SHP77 (cell line): ENCODE measurements at places on chromosomes 13 and 19.

DNA sequence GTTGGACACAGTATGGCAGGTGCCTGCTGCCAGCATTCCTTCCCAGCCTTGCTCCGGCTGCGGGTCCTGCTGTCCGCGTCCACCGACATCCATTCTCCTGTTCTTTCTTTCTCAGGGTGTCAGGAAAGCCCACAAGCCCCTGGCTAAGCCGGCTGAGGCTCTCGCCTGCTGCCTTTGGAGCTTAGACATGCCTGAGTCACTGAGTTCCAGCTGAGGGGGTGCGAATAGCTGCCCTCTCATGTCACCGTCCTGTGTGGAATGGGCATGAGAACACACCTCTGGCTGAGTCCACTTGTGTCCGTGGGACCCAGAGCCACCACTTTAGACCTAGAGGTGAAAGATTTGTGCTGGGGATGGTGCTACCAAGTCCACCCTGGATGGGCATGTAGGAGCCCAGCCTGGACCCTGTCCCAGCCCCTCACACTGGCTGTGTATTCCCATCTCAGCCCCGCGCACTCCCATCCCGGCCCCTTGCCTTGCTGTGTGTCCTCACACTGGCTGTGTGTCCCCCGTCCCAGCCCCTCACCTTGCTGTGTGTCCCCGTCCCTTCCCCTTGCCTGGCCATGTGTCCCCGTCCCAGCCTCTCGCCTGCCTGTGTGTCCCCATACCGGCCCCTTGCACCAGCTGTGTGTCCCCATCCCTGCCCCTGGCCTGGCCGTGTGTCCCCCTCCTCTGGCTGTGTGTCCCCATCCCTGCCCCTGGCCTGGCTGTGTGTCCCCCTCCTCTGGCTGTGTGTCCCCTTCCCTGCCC is 24.6 kb upstream of the IRS2 start:
- DNase-seq: no peak

- DNase-seq: no peak
Observed at GRCh38 chr19:38227287-38228004, 3.4 kb upstream of the DPF1 start.

DNA sequence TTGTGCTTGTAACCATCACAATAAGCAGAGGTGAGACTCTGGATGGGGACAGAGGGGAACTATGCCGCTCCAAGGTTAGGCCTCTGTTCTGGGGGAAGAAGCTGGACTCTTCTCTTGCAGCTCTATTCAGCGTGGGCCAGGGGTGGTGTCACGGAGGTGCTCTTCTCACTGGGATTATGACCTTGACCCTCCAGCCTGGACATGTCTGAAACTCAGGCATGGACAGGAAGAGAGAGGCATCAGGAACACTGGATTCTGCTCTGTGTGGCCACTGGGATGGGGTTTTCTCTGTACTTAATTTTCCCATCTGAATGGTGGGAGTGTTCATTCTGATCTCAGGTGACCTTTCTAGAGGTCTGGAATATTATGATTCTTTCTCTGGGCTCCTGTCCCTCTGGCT is 7.6 kb downstream of the MEGF8 start:
- DNase-seq: no peak

DNA sequence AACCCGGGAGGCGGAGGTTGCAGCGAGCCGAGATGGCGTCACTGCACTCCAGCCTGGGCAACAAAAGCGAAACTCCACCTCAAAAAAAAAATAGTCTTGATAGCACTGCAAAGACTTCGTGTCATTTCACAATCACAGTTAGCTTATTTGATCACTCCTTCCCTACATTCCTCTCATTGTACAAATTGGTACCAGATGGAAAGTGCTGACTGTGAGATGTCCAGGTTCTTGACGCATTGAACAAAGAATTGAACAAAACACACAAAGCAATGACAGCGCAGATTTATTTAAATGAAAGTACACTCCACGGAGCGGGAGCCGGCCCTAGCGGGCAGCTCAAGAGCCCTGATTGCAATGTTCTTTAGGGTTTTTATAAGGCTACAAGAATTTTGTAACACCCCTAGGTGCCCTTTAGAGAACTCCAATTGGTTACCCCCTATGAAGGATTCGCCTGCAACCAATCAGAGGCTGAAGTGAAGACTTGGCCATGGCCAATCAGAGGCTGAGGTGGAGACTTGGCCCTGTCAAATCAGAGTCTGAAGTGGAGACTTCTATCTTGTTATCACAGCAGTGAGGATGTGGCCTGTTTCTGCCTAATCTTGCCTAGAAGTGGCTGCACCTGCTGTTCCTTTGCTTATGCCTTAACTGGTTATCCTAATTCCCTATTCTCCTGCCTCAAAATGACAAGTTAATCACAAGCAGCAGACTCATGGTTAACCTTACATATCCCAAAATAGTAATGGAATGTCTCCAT is 16.7 kb downstream of the ZNF556 start:
- DNase-seq: no peak

GRCh38 chr13:112648966-112649690 is 40.7 kb upstream of the ATP11A start:
- DNase-seq: no peak

- peak; percentile 69 for DNase-seq
Observed at GRCh38 chr19:10644260-10645007, 9.7 kb upstream of the ILF3 start.

DNA sequence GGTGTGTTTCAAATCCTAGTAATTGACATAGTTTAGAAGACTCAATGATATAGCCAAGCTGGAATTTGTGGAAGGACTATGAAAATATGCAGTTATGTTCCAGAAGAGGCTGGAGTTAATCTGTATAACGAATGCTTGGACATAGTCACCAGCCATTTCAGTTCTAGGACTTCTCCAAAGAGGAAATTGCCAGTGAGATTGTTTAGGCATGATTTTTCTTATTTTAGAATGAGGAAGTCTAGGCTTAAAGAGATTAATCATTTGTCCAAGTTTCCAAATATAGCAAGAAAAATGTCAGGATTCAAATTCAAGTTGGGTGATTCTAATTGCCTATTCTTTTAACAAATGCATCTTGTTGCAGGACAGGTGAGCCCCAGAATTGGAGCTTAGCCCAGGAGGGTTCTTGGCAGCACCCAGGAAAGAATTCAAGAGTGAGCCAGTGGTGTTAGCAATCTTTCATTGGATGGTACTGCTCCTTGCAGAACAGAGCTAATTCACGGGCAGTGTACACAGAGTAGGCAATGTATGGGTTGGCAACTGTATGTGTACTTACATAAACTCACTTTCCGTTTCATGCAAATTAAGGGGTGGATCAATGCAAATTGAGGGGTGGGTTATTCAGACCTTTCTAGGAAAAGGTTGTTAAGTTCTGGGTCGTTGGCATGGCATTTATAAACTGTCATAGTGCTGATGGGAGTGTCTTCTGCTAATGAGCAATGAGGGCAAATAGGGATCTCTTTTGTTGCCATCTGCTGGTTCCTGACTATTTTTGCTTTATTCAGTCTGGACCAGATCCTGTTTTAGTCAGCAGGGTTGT is 763.1 kb upstream of the SLITRK1 start:
- DNase-seq: peak; percentile 6

DNA sequence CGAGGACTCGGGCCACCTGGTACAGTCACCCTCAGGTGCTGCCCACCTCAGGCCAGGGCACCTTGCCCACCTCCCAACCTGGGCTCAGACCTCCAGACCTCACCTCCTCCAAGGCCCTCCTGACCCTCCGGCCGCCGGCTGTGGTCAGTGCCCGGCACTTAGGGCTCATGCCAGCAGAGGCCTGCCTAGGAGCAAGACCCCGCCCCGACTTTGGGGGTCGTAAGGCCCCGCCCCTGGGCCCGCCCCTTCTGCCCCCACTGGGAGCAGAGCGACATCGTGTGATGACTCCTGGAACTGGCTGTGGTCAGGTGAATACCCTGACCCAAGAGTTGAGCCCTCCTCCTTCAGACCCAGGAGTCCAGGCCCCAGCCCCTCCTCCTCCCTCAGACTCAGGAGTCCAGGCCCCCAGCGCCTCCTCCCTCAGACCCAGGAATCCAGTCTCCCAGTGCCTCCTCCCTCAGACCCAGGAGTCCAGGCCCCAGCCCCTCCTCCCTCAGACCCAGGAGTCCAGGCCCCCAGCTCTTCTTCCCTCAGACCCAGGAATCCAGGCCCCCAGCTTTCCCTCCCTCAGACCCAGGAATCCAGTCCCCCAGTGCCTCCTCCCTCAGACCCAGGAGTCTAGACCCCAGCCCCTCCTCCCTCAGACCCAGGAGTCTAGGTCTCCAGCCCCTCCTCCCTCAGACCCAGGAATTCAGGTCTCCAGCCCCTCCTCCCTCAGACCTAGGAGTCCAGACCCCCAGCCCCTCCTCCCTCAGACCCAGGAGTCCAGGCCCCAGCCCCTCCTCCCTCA is at the start of gene SBK2:
Gene SBK2, minus strand, starts transcription at position 183 of the 790 bp plus-strand sequence. CDS start 839 bp downstream, outside the sequence.
- peak; percentile 14 for DNase-seq

GRCh38 chr13:28138756-28139470 is 568 bp downstream of the PAN3 start:
- peak; percentile 64 for DNase-seq

DNA sequence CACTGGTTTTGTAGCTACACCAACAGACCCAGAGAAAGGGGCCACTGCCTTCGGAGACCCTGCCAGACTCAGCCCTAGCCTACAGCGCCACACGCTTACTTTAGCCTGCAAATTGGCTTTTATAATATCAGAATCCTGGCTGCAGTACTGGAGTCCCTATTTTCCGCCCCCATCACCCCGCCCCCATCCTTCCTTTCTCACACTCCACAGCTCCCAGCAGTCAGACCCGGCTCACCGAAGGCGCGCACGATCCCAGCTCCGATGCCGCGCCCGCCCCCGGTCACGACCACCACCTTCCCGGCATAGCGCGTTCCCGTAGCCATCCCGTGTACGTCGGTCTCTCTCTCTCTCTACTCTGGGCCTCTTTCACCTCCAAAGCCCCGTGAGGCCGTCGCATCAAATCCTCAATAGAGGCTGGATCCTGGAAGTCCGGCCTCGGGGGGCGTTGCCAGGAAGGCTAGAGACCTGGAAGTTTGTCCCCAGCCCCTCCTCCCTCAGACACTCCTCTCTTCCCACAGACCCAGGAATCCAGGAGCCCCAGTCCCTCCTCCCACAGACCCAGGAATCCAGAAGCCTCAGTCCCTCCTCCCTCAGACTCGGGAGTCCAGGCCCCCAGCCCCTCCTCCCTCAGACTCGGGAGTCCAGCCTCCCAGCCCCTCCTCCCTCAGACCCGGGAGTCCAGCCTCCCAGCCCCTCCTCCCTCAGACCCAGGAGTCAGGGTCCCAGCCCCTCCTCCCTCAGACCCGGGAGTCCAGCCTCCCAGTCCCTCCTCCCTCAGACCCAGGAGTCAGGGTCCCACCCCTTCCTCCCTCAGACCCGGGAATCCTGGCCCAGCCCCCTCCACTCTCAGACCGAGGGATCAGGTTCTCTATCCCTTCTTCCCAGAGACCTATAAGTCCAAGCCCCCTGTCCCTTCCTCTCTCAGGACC is at the start of gene HSD17B14:
Gene HSD17B14, minus strand, starts transcription at position 403 of the 929 bp plus-strand sequence. Its CDS starts 80 bp downstream, at position 323.
- peak; percentile 29 for DNase-seq

DNA sequence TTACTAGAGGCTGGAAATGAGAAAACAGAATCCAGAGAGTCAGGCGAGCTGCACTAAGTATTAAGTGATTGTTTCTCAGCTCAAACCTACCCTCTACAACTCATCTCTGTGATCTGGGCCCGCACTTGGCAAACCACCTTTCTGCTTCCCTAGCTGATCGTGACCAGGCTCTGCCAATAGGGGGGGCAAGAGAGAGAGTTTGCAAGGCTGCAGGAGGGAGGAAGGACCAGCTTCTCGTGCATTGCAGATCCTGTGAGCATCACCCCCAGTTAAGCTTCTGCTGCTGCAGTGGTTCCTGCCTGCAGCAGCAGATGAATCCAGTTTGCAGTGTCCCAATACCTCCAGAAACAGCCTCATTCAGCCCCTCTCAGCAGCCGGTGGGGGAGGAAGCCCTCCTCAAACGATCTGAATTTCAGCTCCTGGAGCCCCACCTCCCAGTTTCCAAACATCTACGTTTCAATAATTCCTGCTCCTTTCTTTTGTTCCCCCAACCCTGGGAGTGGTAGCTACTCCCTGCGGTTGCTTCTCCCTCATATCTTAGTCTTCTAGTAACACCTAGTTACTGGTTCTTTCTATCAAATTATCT is 20.0 kb downstream of the XRCC1 start:
- peak; percentile 69 for DNase-seq

GRCh38 chr13:29573190-29573589 is 22.3 kb downstream of the SLC7A1 start:
- peak; percentile 17 for DNase-seq

DNA sequence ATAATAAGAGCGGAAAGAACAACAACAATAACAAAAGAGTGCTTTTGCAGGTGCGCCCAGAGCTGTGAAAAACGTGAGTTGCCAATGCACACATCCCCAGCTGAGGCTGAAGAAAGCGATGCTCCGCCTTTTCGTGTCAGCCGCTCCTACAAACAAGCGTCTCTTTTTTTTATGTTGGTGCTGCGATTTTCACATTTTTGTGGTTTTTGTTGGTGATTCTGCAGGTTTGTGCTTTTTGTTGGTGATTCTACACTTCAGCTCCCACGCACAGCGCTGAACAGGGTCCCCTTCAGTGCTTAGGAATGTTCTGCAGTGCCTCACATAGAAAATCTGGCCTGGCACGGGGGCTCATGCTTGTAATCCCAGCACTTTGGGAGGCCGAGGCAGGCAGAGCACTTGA is 7.3 kb upstream of the SBK3 start:
- DNase-seq: no peak

GRCh38 chr19:20611866-20612265 is 46.3 kb upstream of the ZNF737 start:
- no peak for DNase-seq

GRCh38 chr13:51825165-51825592 is 19.8 kb downstream of the TMEM272 start:
- no peak for DNase-seq

GRCh38 chr13:85564598-85564997 is 234.6 kb downstream of the SLITRK6 start:
- DNase-seq: no peak

DNA sequence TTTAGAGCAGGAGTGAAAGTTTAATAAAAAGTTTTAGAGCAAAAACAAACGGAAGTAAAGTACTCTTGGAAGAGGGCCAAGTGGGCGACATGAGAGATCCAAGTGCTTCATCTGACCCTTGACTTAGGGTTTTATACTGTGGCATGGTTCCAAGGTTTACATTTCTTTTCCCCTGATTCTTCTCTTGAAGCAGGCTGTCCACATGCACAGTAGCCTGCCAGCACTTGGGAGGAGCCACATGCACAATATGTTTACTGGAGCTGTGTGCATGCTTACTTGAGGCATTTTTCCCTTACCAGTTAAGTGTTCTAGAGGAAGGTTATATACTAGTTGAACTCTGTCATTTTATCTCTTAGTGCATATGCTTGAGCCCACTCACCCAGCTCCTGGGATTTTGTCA is 295.6 kb downstream of the TBC1D4 start:
- no peak for DNase-seq
